SK-N-SH treated with all-trans-retinoic acid at 6 μM for 48 hours (cell line): ENCODE measurements at places on chromosomes 7 and 10.

DNA sequence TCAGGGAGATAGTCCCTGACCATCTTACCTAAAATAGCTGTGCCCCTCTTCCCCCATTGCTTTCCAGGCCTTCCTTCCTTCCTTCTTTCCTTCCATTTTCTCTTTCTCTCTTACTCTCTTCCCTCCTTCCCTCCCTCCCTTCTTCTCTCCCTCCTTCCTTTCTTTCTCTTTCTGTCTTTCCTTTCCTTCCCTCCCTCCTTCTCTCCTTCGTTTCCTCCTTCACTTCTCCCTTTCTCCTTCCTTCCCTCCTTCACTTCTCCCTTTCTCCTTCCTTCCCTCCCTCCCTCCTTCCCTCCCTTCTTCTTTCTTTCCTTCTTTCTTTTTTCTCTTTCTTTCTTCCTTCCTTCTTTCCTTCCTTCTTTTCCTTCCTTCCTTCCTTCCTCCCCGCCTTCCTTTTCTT is 24.6 kb upstream of the MKX start:
- no peak for ATAC-seq

DNA sequence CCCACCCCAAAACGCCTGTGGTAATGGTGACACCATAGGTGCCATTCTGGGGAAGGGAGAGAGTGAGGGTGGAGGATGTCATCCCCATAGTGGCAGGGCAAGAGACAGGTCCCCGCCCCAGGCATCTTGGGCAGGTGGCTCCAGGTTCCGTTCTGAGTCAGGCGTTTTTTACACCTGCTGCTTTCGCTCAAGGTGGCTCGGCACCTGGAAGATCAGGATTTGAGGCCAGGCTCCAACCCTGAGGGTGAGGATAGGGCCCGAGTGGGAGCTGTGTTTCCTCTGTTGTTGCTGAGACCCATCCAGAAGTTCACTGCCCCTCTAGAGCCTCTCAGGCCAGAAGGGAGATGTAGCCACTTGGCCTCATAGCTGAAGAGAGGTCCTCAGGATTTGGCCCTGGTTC is 36.6 kb upstream of the DUSP5 start:
- no peak for ATAC-seq

DNA sequence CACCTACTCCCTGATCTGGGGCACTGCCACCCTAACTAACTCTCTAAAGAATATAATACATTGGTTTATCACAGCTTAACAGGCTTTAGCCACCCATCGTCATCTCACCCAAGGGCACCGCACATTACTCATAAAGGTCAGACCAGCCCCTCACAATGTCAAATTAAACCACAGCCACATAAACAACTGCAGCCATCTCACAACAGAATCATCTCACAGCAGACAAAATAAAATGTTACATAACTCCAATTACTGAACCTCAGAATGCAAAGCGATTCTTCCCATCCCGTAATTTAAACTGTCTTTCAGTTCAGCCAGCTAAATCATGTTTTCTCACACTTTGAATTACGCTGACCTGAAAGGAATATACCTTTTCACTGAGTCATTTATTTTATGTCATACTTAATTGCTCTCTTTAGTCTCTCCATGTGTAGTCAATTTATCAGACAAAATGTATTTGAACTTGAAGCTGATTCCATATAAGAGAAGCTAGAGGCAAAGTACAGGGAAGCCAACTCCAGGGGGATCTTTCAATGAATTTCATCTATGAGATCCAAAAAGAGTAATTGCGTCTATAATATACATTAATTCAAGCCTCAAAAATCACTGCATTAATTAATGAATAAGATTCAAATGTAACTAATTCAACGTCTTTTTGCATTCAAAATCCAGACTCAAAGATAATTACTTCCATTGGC is 96.9 kb upstream of the NEBL start:
- no peak for ATAC-seq

DNA sequence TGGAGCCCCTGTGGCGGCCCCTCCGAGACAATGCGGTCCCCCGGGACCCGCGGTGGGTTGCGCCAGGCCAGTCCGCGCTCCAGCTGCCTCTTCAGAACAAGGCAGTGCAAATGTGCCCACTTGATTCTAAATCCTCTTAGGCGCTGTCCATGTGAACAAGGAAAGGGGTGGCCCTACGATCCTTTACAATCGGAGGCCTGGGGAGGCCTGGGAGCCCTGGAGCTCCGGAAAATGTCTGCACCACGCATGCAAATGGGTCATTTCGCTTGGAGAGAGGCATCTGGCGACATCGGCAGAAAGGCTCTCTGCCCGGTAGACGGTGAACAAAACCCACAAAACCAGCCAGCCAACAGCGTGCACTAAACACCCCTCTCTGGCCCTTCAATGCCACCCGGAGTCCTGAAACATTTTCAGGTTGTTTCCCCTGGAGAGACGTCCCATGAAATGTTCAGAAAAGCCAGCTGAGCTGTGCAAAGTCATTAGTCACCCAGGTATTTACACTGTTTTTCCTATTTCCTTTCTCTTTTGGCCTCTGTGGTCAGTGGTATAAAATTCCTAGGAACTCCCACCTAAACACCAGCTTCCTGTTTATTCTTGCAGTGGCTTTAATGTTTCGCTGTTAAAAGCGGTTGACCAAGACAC is 102.8 kb upstream of the ZNF438 start:
- peak; percentile 38 for ATAC-seq

DNA sequence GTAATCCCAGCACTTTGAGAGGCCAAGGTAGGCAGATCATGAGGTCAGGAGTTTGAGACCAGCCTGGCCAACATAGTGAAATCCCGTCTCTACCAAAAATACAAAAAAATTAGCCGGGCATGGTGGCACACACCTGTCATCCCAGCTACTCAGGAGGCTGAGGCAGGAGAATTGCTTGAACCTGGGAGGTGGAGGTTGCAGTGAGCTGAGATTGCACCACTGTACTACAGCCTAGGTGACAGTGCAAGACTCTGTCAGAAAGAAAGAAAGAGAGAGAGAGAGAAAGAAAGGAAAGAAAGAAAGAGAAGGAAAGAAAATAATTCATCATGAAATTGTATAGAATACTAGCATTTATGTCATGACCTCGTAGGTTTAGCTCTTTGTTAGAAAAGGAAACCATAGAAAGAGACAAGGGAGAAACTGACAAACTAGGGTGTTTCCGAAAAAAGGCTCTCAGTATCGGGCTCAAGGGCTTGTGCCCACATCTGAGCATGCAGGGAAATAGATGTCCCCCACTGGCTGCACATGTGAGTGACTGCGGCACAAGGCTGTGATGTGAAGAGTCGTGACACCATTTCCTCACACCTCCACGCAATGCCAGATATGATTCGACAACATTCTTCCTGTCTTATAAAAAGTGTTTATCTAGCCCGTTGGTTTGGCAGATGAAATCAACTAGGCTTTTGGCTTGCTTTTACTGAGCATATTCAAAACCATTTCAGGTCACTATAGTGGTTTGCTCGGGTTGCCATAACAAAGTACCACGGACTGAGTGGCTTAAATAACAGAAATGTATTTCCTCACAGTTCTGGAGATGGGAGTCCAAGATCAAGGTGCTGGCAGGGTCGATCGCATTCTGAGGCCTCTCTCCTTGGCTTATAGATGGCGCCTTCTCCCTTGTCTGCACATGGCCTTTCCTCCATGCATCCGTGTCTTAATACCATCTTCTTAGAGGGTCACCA is 2.0 kb downstream of the SRGN start:
- ATAC-seq = no peak

DNA sequence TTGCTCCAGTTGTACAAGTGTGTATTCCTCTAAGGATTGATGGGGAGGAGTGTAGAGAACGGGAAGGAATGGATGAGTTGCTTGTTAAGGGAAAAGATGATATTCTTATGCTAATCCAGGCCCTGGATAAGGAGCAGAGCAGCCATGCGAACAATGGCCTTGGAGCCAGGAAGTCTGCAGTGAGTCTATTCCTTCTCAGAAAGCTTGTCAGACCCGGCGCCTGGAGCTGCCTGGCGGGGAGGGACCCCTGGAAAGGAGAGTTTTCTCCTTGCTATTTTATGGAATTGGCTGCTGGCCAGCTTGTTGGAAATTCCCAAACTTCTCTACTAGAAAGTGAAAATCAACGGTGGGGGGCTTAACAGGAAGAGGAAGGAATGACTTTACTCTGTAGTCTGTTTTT is 89.1 kb downstream of the MMRN2 start:
- ATAC-seq = peak; percentile 87

DNA sequence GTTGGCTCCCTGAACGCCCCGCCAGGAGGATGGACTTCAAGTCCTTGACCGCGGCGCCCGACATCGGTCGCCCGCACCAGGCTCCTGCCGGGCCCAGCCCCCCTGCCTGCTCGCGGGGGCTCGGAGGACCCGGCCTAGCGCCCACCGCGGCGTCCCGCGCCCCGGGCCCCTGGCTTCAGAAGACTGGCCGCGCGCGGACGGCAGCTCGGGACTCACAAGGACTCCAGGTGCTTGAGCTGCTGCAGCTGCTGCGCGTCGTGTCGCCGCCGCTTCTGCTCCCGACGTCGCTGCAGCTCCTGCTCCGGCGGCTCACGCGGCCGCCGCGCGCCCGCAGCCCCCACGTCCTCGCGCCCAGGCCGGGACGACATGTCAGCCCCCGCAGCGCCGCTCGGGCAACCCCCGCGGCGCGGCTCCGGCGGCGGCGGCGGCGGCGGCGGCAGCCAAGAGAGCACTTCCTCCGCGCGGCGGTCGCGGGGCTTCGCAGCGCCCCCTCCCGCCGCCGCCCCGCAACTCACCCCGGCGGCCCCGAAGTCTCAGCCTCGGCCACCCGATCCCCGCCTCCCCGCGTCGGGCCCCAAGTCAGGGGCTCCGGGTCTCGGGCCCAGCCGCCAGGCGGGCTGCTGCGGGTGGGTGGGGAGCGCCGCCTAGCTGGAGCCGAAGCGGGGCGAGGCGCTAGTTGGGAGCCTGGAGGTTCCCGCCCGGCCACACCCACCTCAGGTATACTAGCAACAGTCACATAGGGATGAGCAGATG is at the start of gene RP9:
Gene RP9, minus strand, starts transcription at position 400 of the 753 bp plus-strand sequence. Its CDS starts 32 bp downstream, at position 368.
- peak; percentile 90 for ATAC-seq

- no peak for ATAC-seq
These were observed 372.9 kb upstream of the AUTS2 start for GRCh38 chr7:69225259-69225943.

GRCh38 chr10:132520177-132520811 is 17.3 kb upstream of the INPP5A start:
- ATAC-seq = peak; percentile 8

GRCh38 chr10:89301232-89301631 is 614 bp upstream of the IFIT2 start:
- ATAC-seq = peak; percentile 64

GRCh38 chr7:143376396-143376795 is 4.7 kb upstream of the ZYX start:
- ATAC-seq = no peak

- ATAC-seq = no peak
These were observed 83.6 kb upstream of the TMEM106B start for GRCh38 chr7:12127455-12127854.

DNA sequence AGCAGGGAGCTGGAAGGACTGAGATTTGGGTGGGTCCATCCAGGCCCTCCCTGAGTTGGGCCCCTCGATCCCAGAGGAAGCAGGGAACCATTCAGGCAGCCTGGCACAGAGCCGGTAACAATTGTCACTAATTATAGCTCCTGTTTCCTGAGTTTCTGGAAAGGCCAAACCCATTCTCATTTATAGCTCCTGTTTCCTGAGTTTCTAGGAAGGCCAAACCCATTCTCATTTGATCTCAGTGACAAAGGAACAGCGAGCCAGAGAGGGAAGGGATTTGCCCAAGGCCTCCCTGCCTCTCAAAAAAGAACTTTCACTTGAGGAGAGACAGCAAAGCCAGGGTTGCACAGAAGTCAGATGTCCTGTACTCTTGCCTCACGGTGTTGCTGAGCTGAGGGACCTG is 521.9 kb downstream of the TYW1 start:
- ATAC-seq = no peak

- no peak for ATAC-seq
These were observed 97.6 kb downstream of the NRP1 start for GRCh38 chr10:33236916-33237315.

GRCh38 chr10:131802996-131803395 is 97.8 kb upstream of the PPP2R2D start:
- ATAC-seq = no peak

GRCh38 chr10:12279281-12279680 is 70.1 kb upstream of the CAMK1D start:
- no peak for ATAC-seq

DNA sequence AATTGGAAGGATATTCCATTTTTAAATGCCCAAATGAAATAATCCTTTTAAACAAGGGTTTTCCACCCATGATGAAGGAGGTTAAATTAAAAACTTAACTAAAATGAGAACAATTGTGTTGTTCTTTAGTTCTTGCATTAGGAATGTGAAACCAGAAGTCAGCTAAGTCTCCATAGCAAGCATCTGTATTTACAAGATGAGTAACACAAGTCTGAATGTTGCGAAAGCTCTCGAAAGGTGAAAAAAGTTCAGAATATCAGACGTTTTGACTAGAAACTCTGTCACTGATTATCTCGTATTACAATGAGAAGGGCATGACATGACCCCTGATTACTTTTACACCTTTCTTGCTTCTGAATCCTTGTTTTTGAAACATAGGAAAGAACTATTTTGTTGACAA is 149.6 kb downstream of the BICC1 start:
- ATAC-seq = no peak

GRCh38 chr7:87934699-87935383 is 790 bp downstream of the ADAM22 start:
- peak; percentile 56 for ATAC-seq

GRCh38 chr7:27203365-27203953 is 3.6 kb upstream of the HOXA13 start:
- no peak for ATAC-seq

GRCh38 chr7:98212532-98213041 is 1.3 kb downstream of the BHLHA15 start:
- ATAC-seq = peak; percentile 4

DNA sequence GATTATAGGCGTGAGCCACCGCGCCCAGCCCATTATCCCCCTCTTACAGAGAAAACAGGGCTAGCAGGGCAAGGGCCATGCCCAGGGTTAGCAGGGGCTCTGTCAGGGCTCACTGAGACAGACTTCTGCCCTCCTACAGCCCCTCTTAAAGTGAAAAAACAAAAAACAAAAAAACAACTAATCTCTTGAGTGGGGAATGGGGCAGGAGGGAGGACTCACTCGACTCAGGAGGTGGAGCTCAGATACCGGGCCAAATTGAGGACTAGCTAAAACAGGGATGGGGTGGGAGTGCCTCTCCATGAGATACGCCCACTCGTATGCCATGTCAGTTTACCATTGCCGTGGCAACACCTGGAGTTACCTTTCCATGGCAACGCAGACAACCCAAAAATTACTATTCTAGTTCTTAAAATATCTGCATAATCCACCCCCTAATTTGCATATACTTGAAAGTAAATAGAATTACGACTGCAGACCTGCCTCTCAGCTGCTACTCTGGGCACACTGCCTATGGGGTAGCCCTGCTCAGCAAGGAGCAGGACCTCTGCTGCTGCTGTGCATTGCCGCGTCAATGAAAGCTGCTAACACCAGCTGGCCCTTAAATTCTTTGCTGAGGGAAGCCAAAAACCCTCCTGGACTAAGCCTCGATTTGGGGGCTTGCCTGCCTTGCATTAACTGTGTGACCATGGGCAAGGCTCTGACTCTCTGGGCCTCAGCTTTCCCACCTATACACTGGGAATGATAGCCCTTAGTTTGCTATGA is 13.4 kb downstream of the SSC4D start:
- ATAC-seq = no peak
